ENCODE measurements at places on chromosomes 6 and 20. TPM values are rescaled to one million over a fixed set of nuclear protein-coding genes. Genes with fewer than 3 reads are reported as not detected.

TMEM74B gene
- 1.1 TPM for total RNA-seq

C20orf202 gene
- total RNA-seq = not detected

SMIM29 gene
- total RNA-seq = 35.6 TPM

C20orf144 gene
- not detected for total RNA-seq

SSTR4 gene
- not detected for total RNA-seq

GRCh38 chr20:12673352-12673751, 335.4 kb upstream of the SPTLC3 start:
- H3K27me3 ChIP-seq = no peaks in the 10 kb centered on the region
- H3K36me3 ChIP-seq = no peaks in the 10 kb centered on the region
- no peaks in the 10 kb centered on the region for H3K4me1 ChIP-seq
- DNase-seq = no peak

- H3K27me3 ChIP-seq = no peaks in the 10 kb centered on the region
- peak overlapping the region; percentile 68 for H3K4me3 ChIP-seq
- no peaks in the 10 kb centered on the region for H3K36me3 ChIP-seq
- no peaks in the 10 kb centered on the region for H3K4me1 ChIP-seq
- DNase-seq = no peak
Measured at GRCh38 chr6:31270788-31271640, 878 bp downstream of the HLA-C start.

DNA sequence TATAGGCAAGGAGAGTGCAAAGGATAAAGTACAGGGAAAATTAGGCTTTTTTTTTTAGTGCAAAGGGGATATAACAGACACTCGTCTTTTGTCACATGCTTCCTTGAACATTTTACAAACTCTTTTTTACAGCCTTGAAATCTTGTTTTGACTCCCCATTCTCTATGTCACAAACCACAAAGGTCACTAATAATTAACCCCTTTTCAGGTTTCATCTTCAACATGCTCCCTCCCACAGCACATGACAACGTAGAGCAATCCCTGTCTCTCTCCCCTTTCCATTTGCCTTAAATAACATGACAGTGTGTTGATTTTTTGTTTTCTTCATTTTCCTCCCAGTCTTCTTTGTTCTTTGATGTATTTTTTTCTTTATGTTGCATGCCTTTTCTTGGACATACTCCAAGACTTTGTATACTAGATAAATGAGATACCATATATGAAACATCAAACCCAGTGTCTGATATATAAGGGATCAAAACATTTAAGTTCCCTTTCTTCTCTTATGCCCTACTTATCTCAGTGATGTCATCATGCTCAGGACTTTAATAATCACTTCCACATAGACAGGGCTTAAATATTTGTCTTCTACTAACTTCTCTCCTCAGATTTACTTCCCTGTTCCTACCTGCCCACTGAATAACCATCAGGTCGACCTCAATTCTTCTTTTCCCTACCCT, 378.7 kb upstream of the HSF2 start:
- no peaks in the 10 kb centered on the region for H3K36me3 ChIP-seq
- no peaks in the 10 kb centered on the region for H3K4me1 ChIP-seq
- no peak overlapping the region for H3K4me3 ChIP-seq
- no peak for DNase-seq
- H3K27ac ChIP-seq = no peak overlapping the region

GRCh38 chr6:1381481-1382330, 7.7 kb upstream of the FOXF2 start:
- H3K4me1 ChIP-seq = peaks cover 10% of the 10 kb centered on the region
- DNase-seq = no peak
- no peaks in the 10 kb centered on the region for H3K36me3 ChIP-seq
- peak overlapping the region; percentile 49 for H3K4me3 ChIP-seq
- no peak overlapping the region for H3K27ac ChIP-seq
- H3K27me3 ChIP-seq = no peaks in the 10 kb centered on the region

DNA sequence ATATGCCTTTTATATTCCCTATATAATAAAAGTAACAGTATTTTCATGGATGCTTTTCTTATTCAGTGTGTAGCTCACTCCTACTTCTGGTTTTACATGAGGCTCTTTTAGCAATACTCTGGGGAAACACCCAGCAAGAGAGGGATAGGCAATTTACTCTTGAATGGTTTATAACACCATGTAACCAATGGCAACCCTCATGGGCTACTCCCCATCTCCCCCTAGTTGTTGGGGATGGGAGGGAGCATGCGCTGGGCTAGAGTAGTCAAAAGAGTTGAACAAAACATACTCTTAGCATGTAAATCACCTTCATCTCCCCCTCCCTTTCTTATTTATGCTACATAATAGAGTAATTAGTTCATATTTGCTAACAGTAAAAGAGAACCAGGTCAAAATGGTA, 140.1 kb upstream of the LRFN2 start:
- no peaks in the 10 kb centered on the region for H3K36me3 ChIP-seq
- H3K27me3 ChIP-seq = no peaks in the 10 kb centered on the region
- H3K4me3 ChIP-seq = no peak overlapping the region

GRCh38 chr6:31918069-31918720, 9.3 kb upstream of the C2 start:
- H3K27ac ChIP-seq = no peak overlapping the region
- H3K4me1 ChIP-seq = no peaks in the 10 kb centered on the region
- DNase-seq = no peak

- no peak for DNase-seq
- H3K36me3 ChIP-seq = no peaks in the 10 kb centered on the region
- H3K4me3 ChIP-seq = no peak overlapping the region
- H3K4me1 ChIP-seq = peaks cover 6% of the 10 kb centered on the region
- no peaks in the 10 kb centered on the region for H3K27me3 ChIP-seq
Measured at GRCh38 chr20:33532753-33533459, 43.0 kb downstream of the CBFA2T2 start.

DNA sequence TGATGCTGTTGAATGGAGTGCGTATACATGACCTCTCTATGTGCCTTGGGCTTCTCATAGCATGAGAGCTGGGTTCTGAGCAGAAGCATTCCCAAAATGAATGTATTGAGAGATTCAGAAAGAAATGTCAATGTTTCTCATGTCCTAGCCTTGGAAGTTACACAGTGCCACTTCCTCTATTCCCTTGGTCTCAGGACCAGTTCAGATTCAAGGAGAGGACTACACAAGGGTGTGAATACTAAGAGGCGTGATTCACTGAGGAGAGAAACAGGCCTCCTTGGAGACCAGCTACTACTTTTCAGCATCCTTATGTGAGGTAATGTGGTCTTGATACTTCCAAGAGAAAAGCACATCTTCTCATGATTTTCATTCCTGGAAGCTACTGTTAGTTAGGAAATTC, 10.4 kb downstream of the PPARD start:
- no peaks in the 10 kb centered on the region for H3K4me1 ChIP-seq
- no peak overlapping the region for H3K27ac ChIP-seq
- H3K36me3 ChIP-seq = peaks cover 2% of the 10 kb centered on the region

GRCh38 chr6:159252955-159253508, 83.8 kb downstream of the FNDC1 start:
- no peaks in the 10 kb centered on the region for H3K27me3 ChIP-seq
- DNase-seq = peak; percentile 12
- no peaks in the 10 kb centered on the region for H3K4me1 ChIP-seq
- no peaks in the 10 kb centered on the region for H3K36me3 ChIP-seq

- no peaks in the 10 kb centered on the region for H3K27me3 ChIP-seq
- H3K36me3 ChIP-seq = no peaks in the 10 kb centered on the region
- H3K4me3 ChIP-seq = no peak overlapping the region
- no peaks in the 10 kb centered on the region for H3K4me1 ChIP-seq
Measured at GRCh38 chr6:160203953-160204352, 54.7 kb downstream of the SLC22A2 start.

GRCh38 chr6:3836566-3836965, 12.6 kb upstream of the FAM50B start:
- no peak overlapping the region for H3K4me3 ChIP-seq
- DNase-seq = no peak
- no peak overlapping the region for H3K27ac ChIP-seq
- H3K27me3 ChIP-seq = no peaks in the 10 kb centered on the region
- no peaks in the 10 kb centered on the region for H3K36me3 ChIP-seq

GRCh38 chr20:31809661-31810060, 9.5 kb upstream of the MYLK2 start:
- H3K27me3 ChIP-seq = no peaks in the 10 kb centered on the region
- peaks cover 24% of the 10 kb centered on the region for H3K4me1 ChIP-seq
- no peak for DNase-seq
- no peak overlapping the region for H3K4me3 ChIP-seq

Measured in Panc1 (cell line).